ENCODE measurements at places on chromosomes 11 and 22. TPM values are rescaled to one million over a fixed set of nuclear protein-coding genes. Genes with fewer than 3 reads are reported as not detected.

DNA sequence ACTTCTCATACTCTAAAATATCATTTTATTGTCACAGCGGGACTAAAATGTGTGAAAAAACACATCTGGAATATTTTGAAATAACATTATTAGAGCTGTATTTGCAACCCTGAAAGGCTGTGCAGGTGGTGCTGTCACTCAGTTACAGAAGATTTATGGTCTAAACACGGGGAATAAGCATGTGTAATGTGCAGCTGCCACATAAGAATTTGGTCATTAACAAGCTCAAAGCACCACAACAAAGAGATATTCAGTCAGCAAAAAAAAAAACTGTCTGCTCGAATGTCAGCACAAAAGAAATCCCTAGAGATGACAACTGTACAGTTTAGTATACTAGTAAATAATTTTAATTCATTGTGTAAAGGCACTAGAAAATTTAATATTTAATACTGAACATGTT is 31.3 kb downstream of the TMEM123 start:
- H3K27ac ChIP-seq, result no peak overlapping the region
- H3K27me3 ChIP-seq, result no peaks in the 10 kb centered on the region
- H3K4me1 ChIP-seq, result no peaks in the 10 kb centered on the region

DNA sequence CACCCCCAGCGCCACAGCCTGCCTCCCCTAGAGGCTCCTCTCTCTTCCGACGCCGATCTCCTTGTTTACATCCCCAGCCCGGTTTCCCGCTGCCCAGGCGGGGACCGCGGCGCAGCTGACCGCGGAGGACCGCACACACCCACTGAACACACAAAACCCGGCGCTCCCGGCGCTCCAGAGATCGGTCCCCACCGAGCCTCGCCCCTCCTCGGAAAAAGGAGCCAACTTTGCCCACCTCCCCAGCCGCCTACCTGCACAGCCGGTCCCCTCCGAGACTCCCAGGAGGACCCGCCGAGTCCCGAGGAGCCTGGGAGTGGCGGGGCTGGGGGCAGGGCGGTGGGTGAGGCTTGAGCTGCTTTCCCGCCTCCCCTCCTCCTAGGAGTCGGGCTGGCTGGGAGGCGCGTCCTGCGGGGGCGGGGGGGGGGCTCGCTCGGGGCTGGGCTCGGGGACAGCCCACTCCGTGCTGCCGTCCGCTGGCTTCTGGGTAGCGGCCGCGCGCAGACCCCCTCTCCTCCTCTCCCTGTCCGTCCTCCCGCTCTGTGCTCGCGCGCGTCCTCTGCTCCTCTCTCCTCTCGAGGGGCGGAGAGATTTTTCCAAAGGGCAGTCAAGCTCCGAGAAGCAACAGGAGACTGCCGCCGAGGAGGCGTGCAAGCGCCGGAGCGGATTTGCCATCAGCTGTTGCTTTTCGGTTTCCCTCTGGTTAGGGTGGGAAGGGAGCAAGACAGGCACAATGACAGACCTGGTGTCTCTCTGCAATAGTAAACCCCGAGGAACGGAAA is at the start of gene FXYD6:
TSS of gene FXYD6 (minus strand) at position 318 of the 779 bp plus-strand sequence. CDS start 33,882 bp downstream, outside the sequence.
- H3K4me3 ChIP-seq, result no peak within 1 kb of the TSS
- peaks cover 29% of the 10 kb centered on the region for H3K27me3 ChIP-seq
- H3K27ac ChIP-seq, result peak within 1 kb of the TSS; percentile 47
- peak; percentile 95 for DNase-seq
- no peaks in the 10 kb centered on the region for H3K36me3 ChIP-seq
- peaks cover 24% of the 10 kb centered on the region for H3K4me1 ChIP-seq

Gene FAM111B
- polyA plus RNA-seq, result 0.94 TPM

GRCh38 chr11:6393989-6394670 is 3.9 kb downstream of the SMPD1 start:
- no peak overlapping the region for H3K4me3 ChIP-seq
- H3K36me3 ChIP-seq, result peaks cover 19% of the 10 kb centered on the region
- no peak for DNase-seq
- H3K27me3 ChIP-seq, result no peaks in the 10 kb centered on the region
- peaks cover 14% of the 10 kb centered on the region for H3K4me1 ChIP-seq

- no peaks in the 10 kb centered on the region for H3K27me3 ChIP-seq
- H3K27ac ChIP-seq, result no peak overlapping the region
- DNase-seq, result peak; percentile 31
- no peaks in the 10 kb centered on the region for H3K36me3 ChIP-seq
These were observed 30.6 kb upstream of the TSKU start for GRCh38 chr11:76752321-76753143.

DNA sequence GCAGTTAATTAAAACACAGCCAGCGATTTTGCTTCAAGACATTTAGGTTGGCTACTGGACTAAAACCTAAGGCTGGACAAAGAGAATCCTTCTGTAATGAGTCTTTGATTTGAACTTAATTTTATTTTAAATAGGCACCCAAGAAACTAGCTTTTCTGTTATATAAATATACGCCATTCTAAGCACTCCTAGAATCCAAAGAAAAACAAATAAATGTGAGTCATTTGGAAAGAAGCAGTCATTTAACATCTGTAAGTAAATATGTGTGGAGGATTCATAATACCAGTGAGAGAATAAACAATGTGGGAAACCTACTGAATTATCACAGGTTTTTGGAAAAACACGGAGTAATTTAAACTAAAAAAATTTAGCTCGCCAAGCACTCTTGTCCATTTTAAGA is 1.2 kb upstream of the TECTA start:
- no peak for DNase-seq
- H3K4me3 ChIP-seq, result no peak overlapping the region
- H3K27me3 ChIP-seq, result no peaks in the 10 kb centered on the region
- no peaks in the 10 kb centered on the region for H3K4me1 ChIP-seq
- H3K36me3 ChIP-seq, result no peaks in the 10 kb centered on the region
- H3K27ac ChIP-seq, result no peak overlapping the region

Gene KIRREL3
- polyA plus RNA-seq, result 3.7 TPM

Gene LUZP2
- 0.06 TPM for polyA plus RNA-seq

DNA sequence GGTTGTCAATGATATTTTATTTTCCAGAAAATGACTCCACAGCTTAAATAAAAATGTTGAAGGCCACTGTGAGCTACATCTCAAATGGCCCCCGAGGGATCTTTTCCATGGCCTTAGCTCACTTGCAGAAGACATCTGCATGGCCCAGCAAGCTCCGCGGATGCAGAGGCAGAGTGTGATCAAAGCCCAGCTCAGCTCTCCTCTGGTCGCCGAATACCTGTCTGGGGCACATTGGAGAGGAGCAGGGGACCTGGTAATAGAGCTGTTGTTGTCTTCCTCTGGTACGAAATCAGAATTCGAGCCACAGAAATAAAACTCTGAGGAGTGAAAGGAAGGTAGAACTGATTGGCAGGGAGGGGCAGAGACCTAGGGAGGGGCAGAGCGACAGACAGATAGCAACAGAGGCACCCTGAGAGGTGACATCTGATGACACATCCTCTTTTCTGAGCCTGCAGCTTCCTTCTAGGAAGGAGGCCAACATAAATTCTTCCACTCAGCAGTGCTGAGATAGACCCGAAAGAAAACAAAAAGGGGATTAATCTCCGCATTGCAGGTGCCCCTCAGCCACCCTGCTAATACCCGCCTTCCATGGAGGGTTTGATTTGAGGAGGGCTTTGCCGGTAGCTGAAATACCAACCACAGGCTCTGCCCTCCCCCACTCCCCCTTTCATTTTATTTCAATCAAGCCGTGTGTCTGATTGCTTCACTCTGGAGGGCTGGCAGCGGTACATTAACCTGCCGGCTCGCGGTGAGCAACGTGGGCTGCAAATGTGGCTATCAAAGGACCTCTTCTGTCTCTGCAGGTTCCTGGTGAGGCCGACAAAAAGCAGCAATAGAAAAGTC is 759.4 kb downstream of the OPCML start:
- H3K4me3 ChIP-seq, result no peak overlapping the region
- H3K4me1 ChIP-seq, result no peaks in the 10 kb centered on the region
- H3K36me3 ChIP-seq, result no peaks in the 10 kb centered on the region
- no peak for DNase-seq
- no peaks in the 10 kb centered on the region for H3K27me3 ChIP-seq

Measured in SK-N-SH (cell line).